GM18507 (cell line): ENCODE measurements at places on chromosomes 11 and 22.

DNA sequence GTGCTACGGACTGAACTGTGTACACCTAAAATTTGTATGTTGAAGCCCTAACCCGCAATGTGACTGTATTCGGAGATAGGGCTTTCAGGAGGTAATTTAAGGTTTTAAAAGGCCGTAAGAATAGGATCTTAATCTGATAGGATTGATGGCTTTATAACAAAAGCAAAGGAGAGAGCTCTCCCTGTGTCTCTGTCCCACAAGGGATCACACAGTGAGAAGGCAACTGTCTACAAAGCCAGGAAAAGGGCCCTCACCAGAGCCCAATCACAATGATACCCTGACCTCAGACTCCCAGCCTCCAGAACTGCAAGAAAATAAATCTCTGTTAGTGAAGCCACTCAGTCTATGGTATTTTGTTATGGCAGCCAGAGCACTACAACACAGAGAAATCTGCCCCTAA lies 208.7 kb upstream of the ZC3H12C start:
- no peak for DNase-seq

- DNase-seq: no peak
Measured at GRCh38 chr11:72398058-72398758, 36.1 kb downstream of the CLPB start.

DNA sequence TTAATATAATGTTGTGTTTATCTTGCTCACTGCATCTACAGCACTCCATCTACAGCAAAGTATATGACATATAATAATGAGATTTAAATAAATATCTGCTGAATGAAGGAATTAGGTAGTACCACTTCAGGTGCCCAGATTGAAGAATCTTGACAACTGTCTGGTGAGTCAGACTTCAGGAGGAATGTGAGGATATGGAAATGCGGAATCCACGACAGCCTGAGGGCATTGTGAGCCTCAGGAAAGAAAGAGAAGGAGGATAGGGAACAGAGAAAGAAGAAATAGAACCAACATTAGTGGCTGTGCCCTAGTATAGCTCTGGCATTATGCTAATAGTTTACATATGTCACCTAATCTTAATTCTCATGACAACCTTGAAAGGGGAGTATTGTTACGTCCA lies 304.4 kb downstream of the AASDHPPT start:
- no peak for DNase-seq

- DNase-seq: no peak
Measured at GRCh38 chr11:118152552-118153471, at the start of gene SCN4B. Gene SCN4B, minus strand, starts transcription at chr11:118152823. Its CDS starts 150 bp downstream, at chr11:118152673.

DNA sequence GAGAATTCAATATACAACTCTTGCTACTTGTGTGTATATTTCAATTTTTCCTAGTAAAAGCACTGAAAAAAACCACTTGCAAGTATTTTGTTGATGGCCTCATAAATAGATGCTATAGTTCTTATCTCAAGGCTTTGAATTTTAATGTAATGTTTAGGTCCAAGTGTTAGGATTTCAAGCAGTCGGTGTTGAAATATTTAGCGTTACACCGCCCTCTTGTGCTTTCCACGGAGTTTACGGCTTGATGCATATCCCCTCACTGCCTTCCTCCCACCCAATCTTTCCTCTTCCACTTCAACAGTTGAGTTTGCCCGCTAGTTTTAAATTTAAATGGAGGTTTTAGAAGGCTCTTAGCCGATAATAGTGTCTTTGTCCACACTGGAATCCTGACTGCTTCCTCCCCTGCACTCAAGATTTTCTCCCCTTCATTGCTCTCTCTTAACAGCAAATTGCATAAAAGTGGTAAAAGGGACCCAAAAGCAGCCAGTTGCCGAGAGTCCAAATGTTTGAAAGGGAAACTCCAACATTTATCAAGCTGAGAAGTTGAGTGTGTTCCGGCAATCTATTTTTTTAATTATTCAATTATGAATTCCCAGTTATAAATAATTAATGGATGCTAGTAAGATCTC lies 25.9 kb upstream of the HTATIP2 start:
- DNase-seq: no peak

- DNase-seq: no peak
Measured at GRCh38 chr11:69326622-69327219, 32.8 kb downstream of the MYEOV start.

DNA sequence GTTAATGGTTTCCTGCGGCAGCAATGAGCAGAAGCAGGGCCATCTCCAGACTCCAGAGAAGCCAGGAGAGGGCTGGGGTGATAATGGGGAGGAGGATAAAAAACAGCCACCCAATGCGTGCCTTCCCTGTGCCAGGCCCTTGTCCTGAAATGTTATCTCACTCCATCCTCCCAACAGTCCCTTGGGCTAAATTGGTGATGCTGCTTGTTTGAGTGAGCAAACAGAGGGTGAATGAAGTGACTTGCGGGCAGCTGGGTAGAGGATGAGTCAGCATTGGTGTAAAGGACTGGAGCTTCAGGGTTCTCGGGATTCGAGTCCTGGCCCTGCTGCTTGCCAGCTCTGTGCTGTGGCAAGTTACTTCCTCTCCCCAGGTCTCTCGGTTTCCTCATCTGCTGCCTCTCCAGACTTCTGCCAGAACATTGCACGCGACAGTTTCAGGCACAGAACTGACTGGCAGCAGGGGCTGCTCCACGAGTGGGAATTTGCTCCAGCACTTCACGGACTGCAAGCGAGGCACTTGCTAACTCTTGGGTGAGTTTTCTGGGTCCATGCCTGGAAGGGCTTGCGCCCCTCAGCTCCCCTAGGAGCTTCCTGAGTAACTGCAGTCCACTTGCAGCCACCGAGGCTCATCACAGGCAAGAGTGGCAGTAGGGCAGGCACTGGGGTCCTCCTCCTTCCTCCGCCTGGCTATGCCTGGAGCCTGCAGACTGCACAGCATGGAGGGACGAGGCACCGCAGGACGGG lies at the start of gene P2RY6:
P2RY6 (plus strand) TSS at position 403 of the 744 bp plus-strand sequence. CDS start 24,181 bp downstream, outside the sequence.
- peak; percentile 33 for DNase-seq

GRCh38 chr11:86524620-86525352 lies 147.6 kb downstream of the ME3 start:
- DNase-seq: no peak
